EL (cell line): ENCODE measurements at places on chromosomes 4 and X.
A peak's percentile ranks its signal among the peaks of the same experiment; 100 is the strongest.

DNA sequence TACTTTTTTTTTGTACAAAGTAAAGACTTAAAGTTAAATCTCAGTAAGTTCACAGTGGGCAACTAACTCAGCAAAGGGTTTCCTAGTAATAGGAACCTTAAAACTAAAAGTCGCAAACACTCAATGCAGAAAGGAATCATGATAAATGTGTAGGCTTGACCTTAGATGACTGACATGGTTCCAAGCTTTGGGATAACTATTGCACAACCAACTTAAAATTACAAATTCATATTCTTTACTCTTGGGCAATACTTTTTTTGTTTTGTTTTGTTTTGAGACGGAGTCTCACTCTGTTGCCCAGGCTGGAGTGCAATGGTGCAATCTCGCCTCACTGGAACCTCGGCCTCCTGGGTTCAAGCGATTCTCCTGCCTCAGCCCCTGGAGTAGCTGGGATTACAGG, 8.2 kb downstream of the ELOVL6 start:
- DNase-seq, result no peak

DNA sequence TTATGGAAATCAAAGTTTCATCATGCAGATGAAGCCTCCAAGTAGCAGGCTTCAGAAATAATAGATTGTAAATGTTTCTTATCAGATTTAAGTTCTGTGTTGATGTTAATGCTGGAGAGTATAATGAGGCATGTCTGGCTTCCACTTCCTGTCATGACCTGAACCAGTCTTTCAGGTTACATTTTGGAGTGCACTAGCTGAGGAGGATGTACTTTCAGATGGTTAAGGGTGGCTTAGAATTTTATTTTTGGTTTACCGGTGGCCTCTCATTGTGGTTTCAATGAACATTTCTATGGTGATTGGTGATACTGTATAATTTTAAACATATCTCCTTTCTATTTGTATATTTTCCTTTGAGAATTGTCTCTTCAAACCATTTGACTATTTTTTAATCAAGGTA, 890.4 kb downstream of the SH3BGRL start:
- no peak for DNase-seq

GRCh38 chrX:130654409-130654950, 248.5 kb downstream of the ENOX2 start:
- peak; percentile 16 for DNase-seq

GRCh38 chrX:108219949-108220601, 128.5 kb downstream of the ATG4A start:
- no peak for DNase-seq

GRCh38 chr4:2744576-2745270, 11.4 kb downstream of the TNIP2 start:
- no peak for DNase-seq

- DNase-seq, result no peak
These were observed 111.0 kb downstream of the EFNB1 start for GRCh38 chrX:68939868-68940267.

GRCh38 chrX:53135581-53135980, 41.6 kb downstream of the KANTR start:
- no peak for DNase-seq

DNA sequence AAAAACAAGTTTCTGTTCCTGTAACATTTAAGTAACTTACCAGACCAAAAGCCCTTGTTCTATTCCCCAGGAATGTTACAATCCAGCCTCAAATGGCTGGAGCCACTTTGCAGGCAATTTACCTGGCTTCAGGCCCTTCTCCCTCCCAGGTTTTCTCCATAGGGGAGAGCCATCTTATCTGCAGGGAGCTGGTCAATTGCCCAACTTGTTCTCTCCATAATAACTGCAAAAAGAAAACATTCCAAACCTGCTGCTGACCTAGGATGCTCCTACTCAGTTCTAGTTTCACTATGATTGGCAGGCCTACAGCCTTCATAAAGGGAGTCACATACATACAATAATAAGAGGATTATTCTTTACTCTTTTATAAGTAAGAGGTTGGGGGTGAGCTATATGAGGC, 670.7 kb downstream of the PCDH7 start:
- no peak for DNase-seq

DNA sequence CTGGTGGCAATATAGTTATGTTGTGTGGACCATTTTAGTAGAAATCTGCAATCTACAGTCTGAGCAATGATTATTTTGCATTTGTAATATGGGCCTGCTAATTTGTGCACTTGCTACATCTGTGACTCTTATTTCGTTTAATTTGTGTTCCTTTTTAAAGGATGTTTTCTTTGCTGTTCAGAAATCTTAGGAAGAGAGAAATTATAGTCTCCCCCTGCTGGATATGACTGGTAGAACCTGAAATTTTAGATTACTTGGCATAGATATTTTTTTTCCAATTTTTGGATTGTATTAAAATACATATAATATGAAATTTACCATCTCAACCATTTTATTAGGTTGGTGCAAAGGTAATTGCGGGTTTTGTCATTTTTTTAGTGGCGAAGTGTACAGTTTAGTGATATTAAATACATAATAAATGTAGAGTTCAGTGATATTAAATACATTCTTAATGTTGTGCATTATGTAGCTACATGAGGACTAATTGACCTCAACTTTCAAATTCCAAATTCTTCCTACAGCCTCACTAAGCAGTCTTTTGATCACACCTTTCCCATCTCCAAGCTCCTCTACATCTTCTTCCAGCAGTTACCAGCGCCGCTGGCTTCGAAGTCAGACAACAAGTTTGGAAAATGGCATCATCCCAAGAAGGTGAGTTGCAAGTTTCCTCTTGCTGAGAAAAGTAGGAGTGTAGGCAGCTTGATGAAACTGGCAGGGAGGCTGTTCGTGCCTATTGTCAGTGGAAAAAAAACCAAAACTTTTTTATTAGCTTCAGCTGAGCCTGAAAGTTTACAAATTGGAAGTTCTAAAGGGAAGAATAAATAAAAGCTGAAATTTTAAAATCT, 82.2 kb downstream of the FNIP2 start:
- DNase-seq, result peak; percentile 30

DNA sequence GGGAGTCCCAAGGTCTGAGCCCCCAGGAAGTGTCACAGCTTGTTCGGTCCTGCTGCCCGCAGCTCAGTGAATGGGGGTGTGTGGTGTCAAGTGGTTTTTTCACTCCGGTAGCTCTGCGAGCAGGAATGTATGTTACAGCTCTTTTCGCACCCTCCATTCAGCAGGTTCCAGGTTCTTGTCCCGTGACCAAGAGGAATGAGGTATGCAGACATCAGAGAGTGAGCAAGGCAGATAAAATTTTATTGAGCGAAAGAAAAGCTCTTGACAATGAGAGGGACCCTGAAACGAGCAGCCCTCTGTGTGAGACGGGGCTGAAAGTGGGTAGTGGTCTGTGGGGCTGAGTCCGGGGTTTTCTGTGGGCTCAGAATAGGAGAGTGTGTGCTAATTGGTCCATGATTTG, 31.5 kb downstream of the UCHL1 start:
- DNase-seq, result no peak

GRCh38 chr4:7892212-7893019, 47.2 kb downstream of the AFAP1 start:
- peak; percentile 95 for DNase-seq

GRCh38 chr4:137474711-137475301, 57.5 kb downstream of the PCDH18 start:
- peak; percentile 22 for DNase-seq

DNA sequence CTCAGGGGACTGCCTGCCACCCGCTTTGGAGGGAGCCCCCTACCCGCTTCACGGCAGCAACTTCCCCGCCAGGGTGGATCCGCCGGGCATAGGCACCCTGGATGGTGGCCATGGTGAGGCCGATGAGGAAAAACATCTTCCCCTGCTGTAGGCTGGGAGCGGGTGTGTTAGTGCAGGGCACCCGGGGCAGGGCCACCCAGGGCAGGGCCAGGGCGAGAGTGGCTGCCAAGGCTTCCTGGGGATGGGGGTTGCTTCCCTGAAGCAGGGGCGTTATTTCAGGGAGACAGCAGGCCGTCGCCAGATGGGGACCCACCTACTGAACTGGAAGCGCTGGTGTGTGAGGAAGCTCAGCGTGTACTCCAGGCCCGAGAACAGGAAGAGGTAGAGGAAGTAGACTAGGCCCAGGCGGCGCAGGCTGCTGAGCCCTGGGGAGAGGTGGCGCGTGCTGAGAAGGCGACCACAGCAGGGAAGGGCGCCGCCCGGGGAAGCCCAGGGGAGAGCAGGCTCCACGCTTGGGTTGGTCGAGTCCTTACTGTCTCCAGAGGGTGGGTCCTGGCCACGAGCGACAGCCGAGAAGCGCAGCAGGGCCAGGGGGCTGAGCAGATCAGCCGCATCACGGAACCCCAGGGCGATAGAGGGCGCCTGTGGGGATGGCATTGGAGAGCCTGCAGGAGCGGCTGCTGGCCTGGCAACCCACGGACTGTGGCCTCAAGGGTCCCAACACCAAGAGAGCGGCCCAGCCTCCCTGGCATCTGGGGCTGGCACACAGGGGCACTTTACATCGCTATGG, 31.5 kb downstream of the NOP14 start:
- DNase-seq, result no peak

DNA sequence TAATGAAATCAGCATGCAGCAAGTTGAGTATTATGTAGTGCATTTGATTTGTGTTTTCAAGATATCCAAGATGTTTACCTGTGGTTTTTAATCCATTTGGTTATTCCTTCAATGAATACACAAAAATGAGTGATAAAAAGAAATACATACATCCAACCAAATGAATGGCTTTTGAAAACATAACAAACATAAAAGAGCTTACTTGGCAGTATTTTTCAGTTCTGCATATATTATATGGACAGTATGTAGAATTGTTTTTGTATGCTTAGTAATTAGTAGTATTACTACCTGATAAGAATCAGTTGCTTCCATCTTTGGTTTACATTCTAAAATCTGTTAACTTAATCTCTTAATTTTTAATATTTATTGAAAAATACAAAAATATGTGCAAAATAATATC, 908.9 kb upstream of the AGA start:
- DNase-seq, result no peak

DNA sequence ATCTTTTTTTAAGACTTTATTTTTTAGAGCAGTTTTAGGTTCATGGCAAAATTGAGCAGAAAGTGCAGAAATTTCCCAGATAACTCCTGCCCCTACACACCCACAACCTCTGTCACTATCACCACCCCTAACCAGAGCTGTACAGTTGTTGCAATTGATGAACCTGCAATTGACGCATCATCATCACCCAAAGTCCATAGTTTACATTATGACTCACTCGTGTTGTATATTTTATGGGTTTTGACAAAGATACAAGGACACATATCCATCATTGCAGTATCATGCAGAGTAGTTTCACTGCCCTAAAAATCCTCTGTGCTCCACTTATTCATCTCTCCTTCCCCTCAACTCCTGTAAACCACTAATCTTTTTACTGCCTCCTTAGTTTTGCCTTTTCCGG, 34.5 kb upstream of the WAS start:
- DNase-seq, result no peak

DNA sequence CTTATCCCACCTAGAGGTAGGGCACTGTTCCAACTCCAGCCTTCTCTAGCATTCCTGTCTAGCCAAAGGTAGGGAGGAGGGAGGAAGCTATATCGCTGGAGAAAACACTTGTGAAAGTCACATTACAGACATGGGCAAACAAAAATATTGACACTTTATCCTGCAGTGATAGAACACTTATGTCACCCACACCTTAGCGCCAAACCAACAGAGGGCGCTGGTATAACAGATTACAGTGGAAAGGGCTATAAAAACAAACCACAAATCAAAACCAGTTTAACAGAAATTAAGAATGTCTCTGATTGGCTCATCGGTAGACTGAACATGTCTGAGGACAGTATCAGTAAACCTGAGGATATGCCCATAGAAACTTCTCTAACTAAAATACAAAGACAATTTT, 451.3 kb downstream of the TLL1 start:
- DNase-seq, result peak; percentile 18

DNA sequence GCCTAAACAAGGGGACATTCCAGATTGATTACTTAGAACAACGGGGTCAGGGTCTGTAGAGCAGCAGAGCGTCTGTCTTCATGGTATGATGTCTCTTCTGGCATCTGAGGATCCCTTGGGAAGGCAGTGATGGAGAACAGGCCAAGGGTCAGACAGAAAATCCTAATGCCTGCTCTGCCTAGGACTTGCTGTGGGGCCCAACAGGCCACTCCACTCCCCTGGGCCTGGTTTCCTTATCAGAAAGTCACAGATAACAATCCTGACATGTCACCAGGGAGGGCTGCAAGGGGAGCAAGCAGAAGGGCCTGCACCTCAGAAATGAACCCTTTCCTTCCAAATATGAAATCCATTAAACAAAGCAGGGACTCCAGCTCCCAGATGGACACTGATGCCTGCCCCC, 21.4 kb upstream of the ARHGAP6 start:
- DNase-seq, result no peak

- DNase-seq, result no peak
These were observed 13.8 kb downstream of the SH3BP2 start for GRCh38 chr4:2806390-2807355.

DNA sequence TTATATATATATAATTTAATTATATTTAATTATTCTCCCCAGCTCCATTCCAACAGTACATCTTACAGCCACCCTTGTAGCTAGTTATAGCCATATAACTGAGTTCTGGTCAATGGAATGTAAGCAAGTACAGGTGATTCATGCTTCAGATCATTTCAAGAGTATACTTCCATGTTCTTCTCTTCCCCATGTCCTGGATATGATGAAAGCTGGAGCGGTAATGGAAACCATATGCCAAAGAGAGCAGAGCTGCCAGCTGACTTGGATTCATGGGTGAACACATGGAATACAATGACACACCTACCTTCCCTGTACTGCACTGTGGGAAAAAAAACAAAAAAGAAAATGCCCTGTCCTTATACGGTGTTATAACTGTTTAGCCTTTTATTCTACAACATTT, 17.5 kb upstream of the CORIN start:
- peak; percentile 76 for DNase-seq
